Astrocyte (in vitro differentiated cells and primary cell): ENCODE measurements at places on chromosomes 6 and 20. TPM values are rescaled to one million over a fixed set of nuclear protein-coding genes. Genes with fewer than 3 reads are reported as not detected.
A peak's percentile ranks its signal among the peaks of the same experiment; 100 is the strongest.

- peaks cover 32% of the 10 kb centered on the region for H3K4me1 ChIP-seq
- H3K27me3 ChIP-seq = peaks cover 15% of the 10 kb centered on the region
- no peaks in the 10 kb centered on the region for H3K36me3 ChIP-seq
- peak; percentile 43 for DNase-seq
- no peak overlapping the region for H3K27ac ChIP-seq
These were observed 1.5 kb upstream of the COL9A3 start for GRCh38 chr20:62815066-62815991.

GRCh38 chr20:63457737-63458136 is 14.7 kb downstream of the KCNQ2 start:
- DNase-seq = no peak
- H3K27me3 ChIP-seq = peaks cover 17% of the 10 kb centered on the region
- no peaks in the 10 kb centered on the region for H3K36me3 ChIP-seq
- no peaks in the 10 kb centered on the region for H3K4me1 ChIP-seq
- no peak overlapping the region for H3K4me3 ChIP-seq

DNA sequence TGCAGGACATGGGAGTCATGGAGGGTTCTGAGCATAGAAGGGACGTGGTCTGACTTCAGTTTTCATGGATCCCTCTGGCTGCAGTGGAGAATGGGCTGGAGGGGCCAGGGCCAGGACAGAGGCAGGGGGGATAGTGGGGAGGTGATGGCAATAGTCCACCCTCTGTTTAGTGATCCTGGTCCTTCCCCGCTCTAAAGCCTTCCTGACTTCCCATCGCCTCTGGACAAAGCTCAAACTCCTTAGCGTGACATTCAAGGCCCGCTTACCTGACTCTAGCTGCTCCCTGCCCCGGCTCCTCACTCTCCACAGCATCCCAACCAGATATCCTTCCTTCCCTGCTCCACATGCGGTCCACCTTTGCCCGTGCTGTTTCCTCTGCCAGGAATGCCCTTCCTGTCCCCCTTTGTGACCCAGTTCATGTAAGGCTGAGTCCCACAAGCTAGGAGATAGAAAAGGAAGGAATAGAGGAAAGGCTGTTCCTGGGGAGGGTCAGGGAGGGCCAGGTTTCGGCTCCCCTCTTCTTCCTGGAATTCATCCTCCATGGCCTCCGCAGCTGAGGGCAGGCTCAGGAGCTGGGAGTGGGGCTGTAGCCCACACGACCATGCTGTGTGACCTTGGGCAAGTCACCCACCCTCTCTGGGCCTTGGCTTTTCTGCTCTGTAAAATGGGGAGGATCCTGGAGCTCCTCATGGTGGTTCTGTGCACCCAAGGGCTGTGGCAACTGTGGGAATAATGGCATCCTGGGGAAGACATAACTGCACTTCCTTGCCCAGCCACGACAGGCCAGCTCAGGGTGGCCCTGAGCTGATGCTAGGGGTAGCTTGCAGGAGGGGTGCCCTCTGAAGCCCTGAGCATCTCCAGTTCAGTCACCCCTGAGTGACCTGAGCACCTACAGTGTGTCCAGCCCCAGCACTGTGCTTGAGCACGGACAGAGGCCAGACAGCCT is 116.1 kb downstream of the CEBPB start:
- H3K27ac ChIP-seq = no peak overlapping the region
- peaks cover 46% of the 10 kb centered on the region for H3K4me1 ChIP-seq
- H3K27me3 ChIP-seq = no peaks in the 10 kb centered on the region
- DNase-seq = no peak

DNA sequence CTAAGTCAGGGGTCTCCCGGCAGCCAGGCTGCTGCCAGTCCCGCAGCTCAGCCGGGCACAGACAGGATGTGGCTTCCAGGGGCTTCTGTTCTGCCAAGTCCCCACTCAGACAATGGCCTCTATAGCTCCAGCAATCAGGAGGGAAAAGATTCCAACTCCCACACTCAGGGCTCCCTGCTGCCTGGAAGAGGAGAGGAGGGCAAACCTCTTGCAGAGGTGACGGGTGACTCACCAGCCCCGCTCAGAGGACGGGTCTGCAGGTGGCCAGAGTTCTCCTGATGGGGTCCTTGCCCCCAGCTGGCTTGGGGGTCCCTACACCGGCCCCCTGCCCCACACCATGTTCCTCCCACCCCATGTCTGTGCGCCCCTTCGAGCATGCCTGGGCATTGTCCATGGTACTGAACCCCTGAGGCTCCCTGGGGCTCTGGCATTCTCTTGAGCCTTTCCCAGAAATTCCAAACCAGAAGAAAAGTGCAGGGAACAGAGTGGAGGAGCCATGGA is 32.6 kb downstream of the NTSR1 start:
- no peaks in the 10 kb centered on the region for H3K27me3 ChIP-seq
- H3K36me3 ChIP-seq = no peaks in the 10 kb centered on the region
- DNase-seq = no peak
- peak overlapping the region; percentile 57 for H3K27ac ChIP-seq
- H3K4me1 ChIP-seq = peaks cover 38% of the 10 kb centered on the region
- H3K4me3 ChIP-seq = peak overlapping the region; percentile 21

DNA sequence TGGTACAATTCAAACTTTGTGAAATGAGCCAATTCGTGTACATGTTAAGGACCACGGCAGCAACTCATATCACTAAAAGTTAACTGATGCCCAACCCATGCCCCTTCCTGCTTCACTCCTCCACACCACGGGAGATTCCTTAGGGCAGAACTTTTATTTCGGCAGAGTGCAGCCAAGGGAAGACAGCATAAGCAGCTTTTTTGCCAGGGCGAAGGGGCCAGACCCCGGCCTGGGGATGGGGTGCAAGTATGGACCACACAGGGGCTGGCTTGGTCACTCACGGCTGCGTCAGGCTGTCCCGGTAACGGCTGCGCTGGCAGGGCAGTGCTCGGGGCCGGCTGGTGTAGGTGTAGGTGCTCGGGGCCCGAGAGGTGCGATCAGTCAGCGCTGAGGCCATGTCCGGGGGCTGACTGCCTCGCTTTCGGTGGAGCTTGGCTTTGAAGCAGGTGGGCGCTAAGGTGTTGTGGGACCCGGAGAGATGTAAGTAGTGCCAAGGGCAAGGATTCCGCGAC is 792 bp downstream of the RSPH3 start:
- peaks cover 12% of the 10 kb centered on the region for H3K4me1 ChIP-seq
- peak; percentile 3 for DNase-seq
- H3K27me3 ChIP-seq = no peaks in the 10 kb centered on the region
- H3K27ac ChIP-seq = peak overlapping the region; percentile 69

DNA sequence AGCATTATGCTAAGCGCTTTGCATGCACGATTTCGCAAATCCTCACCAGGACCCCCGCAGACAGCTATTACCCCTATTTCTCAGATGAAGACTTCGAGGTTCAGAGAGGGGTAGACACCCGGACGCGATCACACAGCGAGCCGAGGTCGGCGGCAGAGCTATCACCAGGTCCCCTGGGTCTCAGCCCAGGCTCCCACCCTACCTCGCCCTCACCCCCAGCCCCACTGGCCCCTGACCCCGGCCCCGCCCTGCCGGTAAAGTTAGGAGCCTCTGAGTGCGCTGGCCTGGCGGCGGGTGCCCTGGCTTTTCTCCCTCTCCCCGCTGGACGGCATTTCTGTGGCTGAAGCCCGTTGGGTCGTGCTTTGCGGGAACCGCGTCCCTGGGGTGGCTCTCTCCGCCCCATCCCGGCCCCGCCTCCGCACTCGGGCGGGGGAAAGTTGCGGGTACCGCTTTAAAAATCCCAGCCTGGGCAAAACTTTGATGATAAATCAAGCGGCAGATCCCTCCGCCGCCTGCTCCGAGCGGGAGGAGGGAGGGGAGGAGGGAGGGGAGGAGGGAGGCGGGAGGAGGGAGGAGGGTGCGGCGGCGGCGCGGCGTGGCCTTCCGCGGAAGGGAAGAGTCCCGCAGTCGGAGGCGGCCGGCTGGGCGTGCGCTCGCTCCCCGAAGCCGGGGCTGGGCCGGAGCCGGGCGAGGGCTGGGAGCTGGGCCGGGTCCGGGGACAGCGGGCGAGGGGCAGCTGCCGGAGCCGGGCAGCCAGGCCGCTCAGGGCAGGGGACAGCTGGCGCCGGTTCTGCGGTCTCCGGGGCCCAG is at the start of gene VSTM2L:
Gene VSTM2L (plus strand): TSS at position 624 of the 810 bp plus-strand sequence. CDS start 224 bp downstream, outside the sequence.
- peaks cover 15% of the 10 kb centered on the region for H3K27me3 ChIP-seq
- DNase-seq = peak; percentile 62
- H3K4me1 ChIP-seq = peaks cover 17% of the 10 kb centered on the region
- H3K36me3 ChIP-seq = no peaks in the 10 kb centered on the region

DNA sequence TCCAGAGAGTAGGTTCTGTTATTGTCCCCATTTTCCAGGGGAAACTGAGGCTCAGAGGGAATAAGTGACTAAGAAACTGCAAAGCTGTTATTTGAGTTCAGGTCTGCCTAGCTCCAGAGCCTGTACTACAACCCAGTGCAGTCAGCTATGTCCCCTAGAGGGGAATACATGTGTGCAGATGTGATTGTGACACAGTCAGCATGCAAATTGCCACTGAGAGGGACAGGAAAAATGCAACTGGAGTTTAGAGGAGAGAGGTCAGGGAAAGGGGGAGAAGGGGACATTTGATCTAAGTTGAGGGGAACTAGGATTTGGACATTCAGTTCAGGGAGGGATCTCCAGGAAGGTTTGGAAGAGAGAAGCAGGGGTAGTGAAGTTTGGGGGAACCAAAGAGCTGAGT is 38.6 kb upstream of the EPB41L1 start:
- H3K4me3 ChIP-seq = no peak overlapping the region
- no peaks in the 10 kb centered on the region for H3K36me3 ChIP-seq
- H3K4me1 ChIP-seq = peaks cover 6% of the 10 kb centered on the region
- no peak for DNase-seq
- H3K27me3 ChIP-seq = peaks cover 13% of the 10 kb centered on the region
- no peak overlapping the region for H3K27ac ChIP-seq

DNA sequence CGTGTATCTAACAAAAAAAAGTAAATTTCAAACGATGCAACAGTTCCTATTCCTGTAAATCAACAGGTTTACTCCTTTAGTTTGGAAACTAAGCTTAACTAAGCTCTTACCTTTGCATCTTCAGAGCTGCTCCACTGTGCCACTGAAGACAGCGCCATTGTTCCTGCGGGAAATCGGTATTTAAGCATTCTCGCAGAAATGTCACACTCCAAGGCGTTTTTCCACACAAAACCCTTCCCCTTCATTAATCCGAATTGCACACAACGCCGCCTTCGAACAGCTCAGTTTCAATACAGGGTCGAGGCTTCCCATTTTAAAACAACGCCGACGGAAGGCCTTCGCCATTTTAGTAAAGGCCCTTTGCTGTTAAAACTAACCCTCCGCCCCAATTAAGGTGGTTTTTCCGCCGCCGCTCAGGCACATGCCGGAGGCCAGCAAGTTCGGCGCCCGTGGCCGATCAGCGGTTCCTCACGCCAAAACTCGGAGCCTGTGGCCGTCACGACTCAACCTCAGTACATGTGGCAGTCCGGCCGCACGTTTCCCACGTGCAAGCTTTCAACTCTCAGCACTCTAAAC is 35.4 kb upstream of the SYNCRIP start:
- peaks cover 7% of the 10 kb centered on the region for H3K4me1 ChIP-seq
- no peak for DNase-seq
- H3K36me3 ChIP-seq = peaks cover 35% of the 10 kb centered on the region
- H3K4me3 ChIP-seq = peak overlapping the region; percentile 100

DNA sequence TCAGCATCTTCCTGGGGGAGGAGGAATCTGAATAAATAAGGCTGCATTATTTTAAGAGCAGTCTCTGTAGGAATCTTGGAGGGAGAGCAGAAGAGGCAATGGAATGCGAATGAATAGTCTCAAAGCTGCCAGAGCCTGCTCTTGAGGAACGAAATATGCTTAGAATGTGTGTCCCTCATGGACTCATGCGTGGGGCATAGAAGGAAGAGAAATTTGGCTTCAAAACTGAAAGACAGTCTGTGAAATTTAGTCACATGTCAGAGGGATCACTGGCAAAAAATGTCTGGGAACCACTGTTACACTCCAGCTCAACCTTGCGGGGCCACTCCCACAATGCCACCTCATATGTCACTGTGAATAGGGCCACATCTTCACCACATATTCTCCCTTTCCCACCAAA is 95.5 kb downstream of the GJA10 start:
- H3K36me3 ChIP-seq = no peaks in the 10 kb centered on the region
- H3K27ac ChIP-seq = peak overlapping the region; percentile 70
- no peak overlapping the region for H3K4me3 ChIP-seq
- peak; percentile 97 for DNase-seq
- peaks cover 34% of the 10 kb centered on the region for H3K4me1 ChIP-seq

DNA sequence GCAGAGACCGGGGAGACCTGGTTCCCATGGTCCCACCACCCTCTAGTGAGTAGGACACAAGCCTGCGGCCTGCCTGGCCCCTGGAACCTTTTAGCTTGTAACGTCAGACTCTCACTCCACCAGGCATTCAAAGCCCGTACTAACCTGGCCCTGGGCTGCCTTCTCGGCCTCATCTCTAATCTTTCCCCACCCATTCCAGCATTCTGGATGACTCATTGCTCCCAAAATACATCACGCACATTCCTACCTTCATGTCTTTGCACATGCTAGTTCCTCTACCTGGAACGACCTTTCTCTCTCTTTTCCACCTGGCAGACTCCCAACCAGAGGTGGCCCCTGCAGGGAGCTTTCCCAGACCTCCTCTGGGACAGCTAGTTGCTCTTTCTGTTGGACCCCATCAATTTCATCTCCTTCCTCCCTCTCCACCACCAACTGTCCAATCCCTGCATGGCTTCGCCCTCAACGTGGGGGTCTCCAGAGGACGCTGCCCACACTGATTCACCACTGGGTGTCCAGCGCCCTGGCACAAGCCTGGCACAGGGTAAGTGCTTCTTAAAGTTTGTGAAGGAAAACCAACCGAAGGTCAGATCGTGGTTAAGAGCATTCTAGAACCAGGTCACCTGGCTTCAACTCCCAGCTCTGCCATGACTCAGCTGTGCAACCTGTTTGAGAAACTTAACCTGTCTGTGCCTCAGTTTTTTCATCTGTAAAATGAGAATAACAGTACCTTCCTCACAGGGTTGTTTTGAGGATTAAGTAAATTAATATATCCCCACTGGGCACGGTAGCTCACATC is 35.2 kb downstream of the JPH2 start:
- H3K36me3 ChIP-seq = no peaks in the 10 kb centered on the region
- DNase-seq = peak; percentile 64
- peaks cover 8% of the 10 kb centered on the region for H3K4me1 ChIP-seq
- H3K4me3 ChIP-seq = no peak overlapping the region
- H3K27me3 ChIP-seq = peaks cover 2% of the 10 kb centered on the region
- no peak overlapping the region for H3K27ac ChIP-seq

- DNase-seq = no peak
- no peaks in the 10 kb centered on the region for H3K27me3 ChIP-seq
- no peak overlapping the region for H3K27ac ChIP-seq
- no peaks in the 10 kb centered on the region for H3K4me1 ChIP-seq
These were observed 247.8 kb downstream of the KCNQ5 start for GRCh38 chr6:72869621-72870020.

C6orf58 gene
- not detected in 2 replicates for total RNA-seq

TCF21 gene
- 0.52 and 0.94 TPM in 2 replicates for total RNA-seq
